ENCODE measurements at places on chromosomes 7 and 10.

DNA sequence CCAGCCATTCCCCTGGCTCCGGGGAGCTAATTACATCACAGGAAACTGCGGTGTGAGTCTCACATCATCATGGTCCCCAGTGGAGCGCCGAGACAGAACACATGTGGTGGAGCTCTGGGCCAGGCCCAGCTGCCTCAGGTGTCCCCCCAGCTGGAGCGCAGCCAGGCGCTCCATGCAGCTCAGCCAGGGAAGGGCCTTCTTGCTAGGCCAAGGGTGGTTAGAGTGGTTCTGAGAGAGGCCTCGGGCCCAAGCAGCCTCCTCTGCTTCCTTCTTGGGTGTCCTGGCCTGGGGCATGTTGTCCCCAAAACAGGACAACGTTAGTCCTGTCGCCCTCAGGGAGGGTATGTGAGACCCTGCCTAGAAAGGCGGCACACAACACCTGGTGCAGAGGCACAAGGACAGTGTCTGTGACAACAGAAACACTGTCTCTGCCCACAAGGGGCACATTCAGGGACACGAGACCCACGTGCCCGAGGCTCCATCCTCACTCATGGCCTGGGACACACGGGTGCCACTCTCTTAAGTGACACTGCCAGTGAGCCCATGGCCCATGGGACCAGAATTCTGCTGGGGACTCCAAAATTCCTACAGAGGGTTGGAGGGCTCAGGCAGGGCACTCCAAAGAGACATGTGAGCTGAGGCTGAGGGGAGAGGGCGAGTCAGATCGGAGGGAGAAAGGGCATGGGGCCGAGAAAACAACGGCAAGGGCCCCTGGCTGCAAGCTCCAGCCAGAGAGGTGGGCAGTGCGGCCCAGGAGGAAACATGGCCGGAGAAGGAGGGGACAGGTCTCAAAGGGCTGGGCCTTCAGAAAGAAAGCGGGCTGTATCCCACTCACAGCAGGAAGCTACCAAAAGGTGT is 37.0 kb upstream of the RET start:
- DNase-seq = no peak

- DNase-seq = no peak
These were observed 238.1 kb downstream of the ZNF248 start for GRCh38 chr10:37619336-37619735.

GRCh38 chr10:72682638-72683037 is 9.3 kb upstream of the MCU start:
- no peak for DNase-seq

GRCh38 chr10:129491123-129491734 is 24.2 kb downstream of the MGMT start:
- DNase-seq = no peak

DNA sequence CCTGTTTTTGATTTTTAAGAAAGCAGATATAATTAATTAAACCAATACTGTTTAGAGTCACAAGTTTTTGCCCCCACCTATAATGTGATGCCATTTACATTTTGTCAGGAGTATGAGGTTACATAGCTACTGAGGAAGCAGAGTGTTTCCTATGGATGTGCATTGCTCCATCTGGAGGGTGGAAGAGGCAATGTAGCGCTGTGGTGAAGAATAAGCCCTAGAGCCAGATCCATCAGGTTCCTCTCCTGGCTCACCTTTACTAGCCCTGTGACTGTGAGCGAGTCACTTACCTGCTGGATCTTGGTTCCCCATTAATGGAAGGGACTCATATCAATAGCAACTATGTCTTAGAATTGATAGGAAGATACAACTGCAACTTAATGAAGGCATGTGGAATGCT is 216.0 kb downstream of the GPAM start:
- no peak for DNase-seq

DNA sequence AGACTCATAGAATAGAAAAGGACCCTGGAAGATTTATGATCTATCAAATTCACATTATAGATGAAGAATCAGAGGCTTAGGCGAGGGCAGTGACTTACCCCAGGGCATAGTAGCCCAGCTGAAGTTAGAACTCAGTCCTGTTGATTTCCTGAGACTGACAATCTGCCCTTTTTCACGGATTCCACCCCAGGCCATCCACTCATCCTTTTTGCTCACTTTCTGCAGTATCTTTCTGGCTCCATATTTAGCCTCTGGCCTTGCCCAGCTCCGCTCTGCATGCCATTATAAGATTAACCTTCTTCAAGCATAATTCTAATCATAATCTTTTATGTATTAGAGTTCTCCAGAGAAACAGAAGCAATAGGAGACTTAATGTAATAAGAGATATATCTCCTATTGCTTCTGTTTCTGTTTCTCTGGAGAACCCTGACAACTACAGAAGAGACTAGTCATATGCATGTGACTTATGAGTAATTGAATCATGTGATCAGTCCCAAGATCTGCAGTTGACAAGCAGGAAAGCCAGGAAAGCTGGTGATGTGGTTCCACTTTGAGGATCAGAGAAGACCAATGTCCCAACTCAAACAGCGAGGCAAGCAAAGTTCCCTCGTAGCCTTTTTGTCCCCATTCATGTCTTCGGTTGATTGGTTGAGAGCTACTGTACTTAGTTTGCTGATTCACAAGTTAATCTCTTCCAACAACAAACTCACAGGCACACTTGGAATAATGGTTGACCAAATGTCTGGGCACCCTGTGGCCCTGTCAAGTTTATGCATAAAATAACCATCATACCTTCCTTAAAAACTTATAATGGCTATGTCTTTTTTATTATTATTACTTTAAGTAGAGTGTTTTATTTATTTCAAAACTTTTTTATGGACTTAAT is 412.1 kb downstream of the SUGCT start:
- no peak for DNase-seq

- no peak for DNase-seq
These were observed 164.1 kb downstream of the RPS24 start for GRCh38 chr10:78197628-78198272.

DNA sequence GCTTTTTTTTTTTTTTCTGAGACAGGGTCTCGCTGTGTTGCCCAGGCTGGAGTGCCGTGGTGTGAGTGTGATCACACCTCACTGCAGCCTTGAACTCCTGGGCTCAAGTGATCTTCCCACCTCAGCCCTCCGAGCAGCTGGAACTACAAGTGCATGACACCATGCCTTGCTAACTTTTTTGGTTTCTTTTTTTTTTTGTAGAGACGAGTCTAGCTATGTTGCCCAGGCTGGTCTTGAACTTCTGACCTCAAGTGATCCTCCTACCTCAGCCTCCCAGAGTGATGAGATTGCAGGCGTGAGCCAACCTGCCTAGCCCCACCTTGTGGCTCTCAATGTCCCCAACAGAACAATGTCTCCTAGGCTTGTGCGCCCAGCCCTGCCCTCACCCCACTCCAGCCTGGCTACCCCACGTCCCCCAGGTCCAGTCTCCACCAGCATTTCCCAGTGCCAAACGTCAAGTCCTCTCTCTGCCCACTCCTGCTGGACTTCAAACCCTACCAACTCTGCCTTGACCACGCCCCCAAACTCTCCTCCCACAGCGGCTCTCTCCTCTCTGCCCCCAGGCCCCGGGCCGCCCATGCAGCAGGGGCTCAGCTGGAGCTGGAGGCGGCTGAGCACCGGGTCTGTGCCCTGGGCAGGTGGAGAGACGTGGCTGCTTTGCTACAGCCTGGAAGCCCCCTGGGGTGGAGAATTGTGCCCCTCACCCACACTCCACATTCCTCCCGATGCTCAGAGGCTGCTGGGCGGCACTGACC is 18.9 kb downstream of the BHLHA15 start:
- no peak for DNase-seq

GRCh38 chr7:30201921-30202320 is 67.1 kb downstream of the MTURN start:
- DNase-seq = no peak

DNA sequence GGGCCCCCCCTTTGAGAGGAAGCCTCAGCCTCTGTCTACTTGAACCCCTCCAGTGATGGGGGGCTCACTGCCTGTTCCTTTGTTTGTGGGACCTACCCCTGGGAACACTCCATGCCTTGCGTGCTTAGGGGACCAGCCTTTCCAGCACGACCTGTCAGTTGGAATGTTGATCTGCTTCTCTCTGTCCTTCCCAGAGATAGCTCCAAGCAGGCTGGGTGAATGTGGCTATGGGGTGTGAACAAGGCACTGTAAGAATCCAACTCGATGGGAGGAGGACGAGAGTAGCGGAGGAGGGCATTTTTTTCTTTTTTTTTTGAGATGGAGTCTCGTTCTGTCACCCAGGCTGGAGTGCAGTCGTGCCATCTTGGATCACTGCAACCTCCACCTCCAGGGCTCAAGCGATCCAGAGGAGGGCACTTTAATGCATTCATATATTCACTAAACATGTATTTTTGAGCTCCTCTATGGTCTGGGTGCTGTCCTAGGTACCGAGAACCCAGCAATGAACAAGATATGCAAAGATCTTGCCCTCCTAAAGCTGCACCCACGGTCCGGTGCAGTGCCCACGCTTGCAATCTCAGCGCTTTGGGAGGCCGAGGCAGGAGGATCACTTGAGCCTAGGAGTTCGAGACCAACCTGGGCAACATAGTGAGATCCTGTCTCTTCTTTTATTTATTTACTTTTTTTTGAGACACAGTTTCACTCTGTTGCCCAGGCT is 8.5 kb downstream of the CLIP2 start:
- no peak for DNase-seq

- DNase-seq = peak; percentile 35
These were observed 7.9 kb downstream of the SLC25A28 start for GRCh38 chr10:99612167-99612831.

GRCh38 chr10:88494537-88494936 is 88.6 kb downstream of the RNLS start:
- no peak for DNase-seq

- DNase-seq = no peak
These were observed 168.7 kb upstream of the HABP2 start for GRCh38 chr10:113384181-113384580.

DNA sequence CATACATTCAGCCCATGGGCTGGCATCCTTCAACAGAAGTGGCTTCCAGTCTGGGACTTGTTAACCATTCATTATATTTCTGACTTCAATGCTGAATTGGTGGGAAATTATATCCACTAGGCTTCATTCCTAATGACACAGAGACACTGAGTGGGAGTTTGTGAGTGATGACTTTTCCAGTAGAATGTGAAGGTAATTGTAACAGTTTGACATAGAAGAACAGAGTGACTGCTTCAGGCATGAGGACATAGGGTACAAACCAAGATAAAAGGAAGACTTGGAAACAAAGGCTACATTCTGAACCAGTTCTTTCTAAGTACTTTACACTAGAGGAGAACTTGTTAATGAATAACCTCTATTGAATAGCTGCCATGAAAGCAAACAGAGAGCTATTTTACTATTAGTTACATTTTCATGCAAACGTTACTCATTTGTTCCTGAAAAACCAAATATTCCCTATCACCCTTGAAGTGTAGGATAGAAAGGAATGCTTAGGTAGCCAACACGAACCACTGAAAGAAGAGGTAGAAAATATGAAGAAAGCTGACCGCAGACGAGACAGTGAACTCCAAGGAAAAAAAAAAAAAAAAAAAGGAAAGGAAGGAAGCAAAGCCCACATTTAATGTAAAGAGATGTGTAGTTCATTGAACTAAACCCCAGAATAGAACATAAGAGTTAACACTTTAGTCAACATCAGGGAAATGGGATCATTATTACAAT is 237.0 kb upstream of the SEMA3C start:
- no peak for DNase-seq

DNA sequence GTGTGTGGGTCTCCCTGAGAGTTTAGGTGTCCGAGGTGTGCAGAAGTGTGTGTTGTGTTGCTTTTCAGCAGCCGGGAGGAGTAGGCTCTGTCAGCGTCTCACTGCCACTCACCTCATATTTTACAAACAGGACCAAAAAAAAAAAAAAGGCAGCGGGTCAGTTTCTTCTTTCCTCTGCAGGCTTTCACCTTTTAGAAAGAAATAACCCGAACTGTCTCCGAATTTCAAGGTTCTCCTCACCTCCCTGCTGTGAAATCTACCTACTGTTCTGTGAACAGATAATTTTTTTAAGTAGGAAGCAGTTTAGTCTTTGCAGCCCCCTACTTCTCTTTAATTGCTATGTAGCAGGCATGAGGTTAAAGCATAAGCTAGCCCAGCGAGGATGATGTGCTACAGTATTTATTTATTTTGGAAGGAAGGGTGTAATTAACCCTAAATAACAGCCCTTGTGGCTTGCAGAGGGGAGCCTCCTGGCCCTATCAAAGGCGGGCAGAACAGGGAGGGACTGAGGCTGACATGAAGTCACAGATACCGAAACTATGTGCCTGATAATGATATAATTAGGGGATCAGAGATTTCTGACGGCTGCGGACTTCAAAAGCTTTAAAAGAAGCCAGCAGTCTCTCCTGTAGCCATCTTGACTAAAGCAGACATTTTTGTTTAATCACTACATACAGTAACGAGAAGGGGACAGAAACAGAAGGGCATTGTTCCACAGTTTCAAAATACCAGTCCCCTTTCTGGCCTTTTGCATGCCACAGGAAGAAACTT is 1.6 kb downstream of the BAMBI start:
- peak; percentile 31 for DNase-seq

DNA sequence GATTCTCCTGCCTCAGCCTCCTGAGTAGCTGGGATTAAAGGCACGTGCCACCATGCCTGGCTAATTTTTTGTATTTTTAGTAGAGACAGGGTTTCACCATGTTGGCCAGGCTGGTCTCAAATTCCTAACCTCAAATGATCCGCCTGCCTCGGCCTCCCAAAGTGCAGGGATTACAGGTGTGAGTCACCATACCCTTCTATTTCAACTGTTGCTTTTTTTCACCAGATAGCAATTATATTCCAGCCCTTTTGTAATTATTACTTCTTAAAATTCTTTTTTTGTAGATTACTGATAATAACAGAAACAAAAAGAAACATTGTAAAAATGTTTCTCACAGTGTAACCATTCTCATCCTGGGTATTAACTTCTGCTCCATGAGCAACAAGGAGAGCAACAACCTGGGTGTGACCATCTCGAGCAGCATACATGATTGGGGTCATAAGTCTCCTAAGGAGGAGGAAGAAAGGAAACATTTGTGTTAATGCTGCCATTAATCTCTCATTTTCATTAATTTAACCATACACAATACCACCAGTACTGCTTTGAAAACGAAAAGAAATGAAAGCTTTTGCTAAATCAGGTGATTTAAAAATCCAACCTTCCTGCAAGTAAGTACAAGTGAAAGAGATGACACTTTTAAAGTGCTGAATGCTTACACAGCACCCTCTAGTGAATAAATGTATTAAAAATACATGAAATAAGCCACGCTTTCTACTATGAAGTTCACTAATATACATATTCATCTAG is 41.8 kb downstream of the ASZ1 start:
- no peak for DNase-seq

GRCh38 chr7:46848944-46849343 is 733.0 kb downstream of the TNS3 start:
- DNase-seq = no peak

DNA sequence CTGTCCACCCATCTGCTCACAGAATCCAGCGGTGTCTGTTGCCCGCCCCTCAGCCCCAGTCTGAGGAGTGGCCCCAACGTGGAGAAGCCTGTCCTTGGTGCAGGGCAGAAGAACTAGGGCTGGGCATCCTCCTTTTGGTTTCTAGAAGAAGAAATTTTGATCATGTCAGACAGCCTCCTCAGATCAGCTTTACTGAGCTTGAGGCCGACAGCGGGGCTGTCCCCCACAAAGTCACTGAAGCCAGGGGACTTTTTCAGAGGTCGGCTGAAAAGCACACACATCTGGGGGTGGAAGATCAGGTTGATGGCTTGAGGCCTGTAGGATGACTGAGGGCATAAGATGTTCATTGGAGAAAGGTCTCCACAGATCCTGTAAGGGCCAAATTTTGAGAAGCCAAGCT is 767.9 kb downstream of the GRID1 start:
- no peak for DNase-seq
